ENCODE measurements at places on chromosomes 2 and 18.

- no peaks in the 10 kb centered on the region for H3K36me3 ChIP-seq
- no peaks in the 10 kb centered on the region for H3K4me1 ChIP-seq
- no peaks in the 10 kb centered on the region for H3K27me3 ChIP-seq
- DNase-seq: no peak
- no peak overlapping the region for H3K27ac ChIP-seq
Observed at GRCh38 chr2:122831649-122832048, 1076.2 kb downstream of the TSN start.

DNA sequence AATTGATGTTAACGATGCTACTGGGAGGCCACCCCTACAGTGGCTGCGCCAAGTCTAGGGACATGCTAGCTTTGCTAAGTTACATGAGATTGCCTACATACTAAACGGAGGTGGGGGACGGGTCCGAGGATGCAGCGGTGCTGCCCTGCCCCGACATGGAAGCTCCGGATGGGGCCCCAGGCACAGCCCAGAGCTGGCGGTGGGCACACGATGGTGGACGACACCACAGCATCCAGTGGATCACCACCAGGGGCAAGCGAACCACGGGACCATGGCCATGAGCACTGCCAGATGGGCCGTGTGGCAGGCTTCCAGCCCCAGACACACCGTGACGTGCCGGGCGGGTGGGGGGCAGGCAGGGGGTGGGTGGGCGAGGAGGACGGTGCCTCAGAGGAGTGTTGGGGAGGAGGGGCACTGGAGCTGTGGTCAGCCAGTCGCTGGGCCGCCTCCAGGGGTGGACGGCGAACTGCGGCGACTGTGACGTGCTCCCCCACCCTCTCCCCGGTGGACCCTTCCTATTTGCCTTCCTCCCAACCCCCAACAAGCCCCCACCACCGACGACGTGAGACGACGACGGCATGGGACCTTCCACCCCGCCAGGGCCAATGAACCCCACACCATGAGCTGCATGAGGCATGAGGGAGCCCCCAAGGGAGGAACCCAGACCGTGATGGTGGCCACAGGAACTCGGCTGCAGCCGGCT lies 90.6 kb upstream of the ANKRD30BL start:
- no peaks in the 10 kb centered on the region for H3K36me3 ChIP-seq
- H3K27ac ChIP-seq: no peak overlapping the region
- H3K4me1 ChIP-seq: peaks cover 5% of the 10 kb centered on the region
- no peak overlapping the region for H3K4me3 ChIP-seq

DNA sequence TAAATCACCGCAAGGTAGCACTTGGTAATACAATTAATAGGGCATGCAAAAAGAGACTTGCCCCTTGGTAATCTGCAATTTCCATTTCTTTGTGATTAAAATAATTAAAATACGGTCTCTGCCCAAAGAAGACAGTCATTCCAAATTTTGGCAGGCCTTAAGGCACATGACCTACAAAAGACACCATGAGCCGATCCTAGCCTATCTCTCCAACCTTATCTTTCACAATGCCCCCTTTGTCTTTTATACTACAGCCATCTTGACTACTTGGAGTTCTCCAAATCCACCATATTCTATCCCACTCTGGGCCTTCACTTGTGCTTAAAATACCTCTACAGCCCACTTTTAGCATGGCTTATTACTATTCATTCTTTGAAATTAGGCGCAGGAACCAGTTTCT lies 23.3 kb downstream of the CFAP210 start:
- no peak for DNase-seq
- no peak overlapping the region for H3K4me3 ChIP-seq
- H3K36me3 ChIP-seq: no peaks in the 10 kb centered on the region
- no peak overlapping the region for H3K27ac ChIP-seq
- H3K4me1 ChIP-seq: no peaks in the 10 kb centered on the region

DNA sequence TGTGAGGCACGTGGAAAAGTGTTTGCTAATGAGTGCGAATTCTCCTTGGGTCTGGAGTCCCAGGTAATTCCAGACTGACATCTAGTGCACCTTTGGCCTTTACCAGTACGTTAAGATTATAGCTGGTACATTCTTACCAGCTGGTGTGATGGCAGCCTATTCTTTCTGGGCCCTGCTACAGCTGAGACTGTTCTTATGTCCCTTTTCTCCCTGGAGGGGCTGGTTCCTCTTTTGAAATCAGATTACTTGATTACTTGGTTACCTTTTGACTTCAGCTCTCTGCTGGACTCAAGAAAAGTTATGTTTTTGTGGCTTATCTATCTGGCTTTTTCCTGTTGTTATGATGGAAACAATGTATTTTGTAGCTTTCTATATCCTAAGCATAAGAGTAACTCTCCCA lies 14.5 kb downstream of the CABYR start:
- no peak for DNase-seq
- H3K36me3 ChIP-seq: no peaks in the 10 kb centered on the region
- no peak overlapping the region for H3K4me3 ChIP-seq
- H3K4me1 ChIP-seq: no peaks in the 10 kb centered on the region
- no peaks in the 10 kb centered on the region for H3K27me3 ChIP-seq

GRCh38 chr18:20971886-20972267 lies 139.7 kb downstream of the ROCK1 start:
- H3K27me3 ChIP-seq: no peaks in the 10 kb centered on the region
- DNase-seq: no peak
- no peak overlapping the region for H3K27ac ChIP-seq
- H3K4me3 ChIP-seq: no peak overlapping the region
- no peaks in the 10 kb centered on the region for H3K36me3 ChIP-seq

DNA sequence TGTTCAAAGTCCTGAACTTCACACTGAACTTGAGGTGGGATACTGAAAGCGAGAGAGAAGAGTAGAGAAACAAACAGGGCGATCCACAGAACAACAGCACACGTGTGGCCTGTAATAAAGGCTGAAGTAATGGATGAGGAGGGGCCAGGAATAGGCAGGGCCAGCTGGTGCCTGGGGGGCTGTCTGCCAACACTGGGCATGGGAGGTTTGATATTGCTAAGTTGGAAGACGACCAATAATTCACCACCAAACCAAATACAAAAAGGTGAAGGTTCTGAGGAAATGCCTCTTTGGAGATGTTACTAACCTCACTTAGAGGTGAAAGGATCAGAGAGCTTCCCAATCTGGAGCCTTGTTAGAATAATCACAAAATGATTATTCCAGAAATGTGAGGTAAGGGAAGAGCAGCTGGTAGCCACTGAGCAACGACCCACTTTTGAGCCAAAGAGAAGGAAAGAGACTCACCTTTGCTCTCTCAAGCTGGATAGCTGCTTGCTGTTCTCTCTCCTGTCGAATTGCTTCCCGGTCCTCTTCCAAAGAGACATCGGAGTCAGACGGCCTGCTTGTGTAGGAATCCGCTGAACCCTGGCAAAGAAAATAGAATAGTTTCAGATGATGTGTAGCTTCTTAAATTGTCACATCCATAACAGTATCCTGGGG lies 54.7 kb upstream of the ARL5A start:
- H3K27ac ChIP-seq: no peak overlapping the region
- no peak for DNase-seq
- no peak overlapping the region for H3K4me3 ChIP-seq
- H3K36me3 ChIP-seq: no peaks in the 10 kb centered on the region
- H3K27me3 ChIP-seq: no peaks in the 10 kb centered on the region

DNA sequence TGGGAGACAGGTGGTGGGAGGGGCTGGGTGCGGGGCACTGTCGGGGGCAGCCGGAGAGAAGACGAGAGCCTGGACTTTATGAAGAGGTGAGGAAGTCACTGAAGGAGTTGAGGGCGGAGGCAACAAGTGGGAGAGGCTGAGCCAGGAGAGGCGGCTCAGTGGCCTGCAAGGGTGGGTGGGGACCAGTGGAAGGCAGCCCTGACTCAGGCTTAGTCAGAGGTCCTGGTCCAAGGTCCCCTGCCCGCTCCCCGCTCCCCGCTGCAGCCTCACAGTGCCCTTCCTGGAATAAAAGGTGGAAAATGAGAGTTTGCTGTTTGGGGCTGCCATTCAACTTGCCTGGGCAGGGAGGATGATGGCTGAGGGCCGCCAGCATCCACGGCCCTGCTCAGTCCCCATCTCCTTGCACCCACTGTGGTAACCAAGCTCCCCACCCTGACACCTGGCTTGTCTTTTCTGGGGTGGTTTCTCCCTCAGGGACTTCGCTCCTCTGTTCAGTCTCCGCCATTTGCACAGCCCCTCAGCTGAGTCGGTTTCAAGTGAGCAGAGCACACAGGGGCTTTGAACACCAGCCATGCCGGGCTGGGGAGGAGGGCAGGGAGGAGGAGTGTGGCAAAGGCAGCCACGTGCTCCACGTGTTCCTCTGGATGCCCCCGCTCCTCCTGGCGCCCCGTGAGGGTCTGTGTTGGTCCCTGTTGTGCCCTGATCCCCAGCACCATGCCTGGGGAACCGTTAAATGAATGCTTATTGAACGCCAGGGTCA lies 13.7 kb upstream of the RALB start:
- H3K36me3 ChIP-seq: no peaks in the 10 kb centered on the region
- H3K27me3 ChIP-seq: no peaks in the 10 kb centered on the region
- no peak overlapping the region for H3K27ac ChIP-seq
